ENCODE measurements at places on chromosomes 3 and 15. TPM values are rescaled to one million over a fixed set of nuclear protein-coding genes. Genes with fewer than 3 reads are reported as not detected.

The PLS1 gene
- total RNA-seq, result 1.2 TPM

The ATP13A5 gene
- 12.0 TPM for total RNA-seq

The VWA5B2 gene
- 1.7 TPM for total RNA-seq

The MFGE8 gene
- 167 TPM for total RNA-seq

The SERINC4 gene
- total RNA-seq, result not detected

The GOLGA8B gene
- 56.6 TPM for total RNA-seq

The KIF7 gene
- total RNA-seq, result 8.2 TPM

The SEC11A gene
- total RNA-seq, result 197 TPM

The PLCH1 gene
- total RNA-seq, result 5.1 TPM

The TRPM1 gene
- total RNA-seq, result 6.0 TPM

The P2RY1 gene
- 7.0 TPM for total RNA-seq

The TPRG1 gene
- total RNA-seq, result 13.5 TPM

The DZIP3 gene
- 8.4 TPM for total RNA-seq

The ADPGK gene
- total RNA-seq, result 56.3 TPM

The DENND4A gene
- 24.1 TPM for total RNA-seq

The FGF12 gene
- total RNA-seq, result 7.0 TPM

The SNX33 gene
- total RNA-seq, result 11.8 TPM

The MORC1 gene
- total RNA-seq, result 2.4 TPM

The CACNA2D2 gene
- 0.24 TPM for total RNA-seq

The STIMATE gene
- total RNA-seq, result 7.2 TPM

The SLITRK3 gene
- 2.2 TPM for total RNA-seq

The FAM81A gene
- 4.3 TPM for total RNA-seq

The SPSB4 gene
- 1.7 TPM for total RNA-seq

The CXCR6 gene
- total RNA-seq, result 2.2 TPM

The C3orf20 gene
- not detected for total RNA-seq

The GPR62 gene
- not detected for total RNA-seq

The C3orf70 gene
- total RNA-seq, result 38.5 TPM

The CACNA2D3 gene
- total RNA-seq, result 6.3 TPM

All from umbilical cord (tissue), 2 donors.